ENCODE measurements at places on chromosomes 11 and 22. TPM values are rescaled to one million over a fixed set of nuclear protein-coding genes. Genes with fewer than 3 reads are reported as not detected.

Gene PIH1D2
- polyA plus RNA-seq, result 7.2 TPM

Gene PTPN5
- polyA plus RNA-seq, result 3.3 TPM

Gene OR2AG1
- 0.15 TPM for polyA plus RNA-seq

Gene CBLIF
- not detected for polyA plus RNA-seq

Gene ART5
- not detected for polyA plus RNA-seq

Gene ANKK1
- not detected for polyA plus RNA-seq

Gene OR8H2
- not detected for polyA plus RNA-seq

Gene TBX10
- polyA plus RNA-seq, result not detected

Gene SLC25A22
- polyA plus RNA-seq, result 6.6 TPM

All from Purkinje cell (primary cell).